ENCODE measurements at places on chromosomes 16 and 17.

- DNase-seq: no peak
These were observed 6.2 kb upstream of the TMEM235 start for GRCh38 chr17:78225088-78225865.

DNA sequence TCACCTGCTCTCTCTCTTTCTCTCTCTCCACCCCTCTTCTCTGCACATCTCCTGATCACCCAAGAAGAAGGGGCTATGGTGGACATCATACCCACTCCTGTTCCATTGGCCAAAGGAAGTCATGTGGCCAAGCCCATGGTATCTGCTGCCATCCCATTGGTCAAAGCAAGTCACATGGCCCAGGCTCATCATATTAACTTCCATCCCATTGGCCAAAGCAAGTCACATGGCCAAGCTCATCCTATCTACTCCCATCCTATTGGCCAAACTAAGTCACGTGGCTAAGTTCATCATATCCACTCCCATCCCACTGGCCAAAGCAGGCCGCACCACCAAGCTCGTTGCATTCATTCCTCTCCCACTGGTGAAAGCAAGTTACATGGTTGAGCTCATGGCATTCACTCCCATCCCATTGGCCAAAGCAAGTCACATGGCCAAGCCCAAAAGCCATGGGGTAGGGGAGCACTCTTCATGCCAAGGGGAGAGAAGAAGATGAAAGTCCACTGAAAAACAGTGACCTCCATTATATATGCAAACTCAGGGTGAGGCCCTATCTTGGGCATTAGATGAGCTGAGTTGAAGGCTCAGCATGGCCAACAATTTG lies 29.2 kb downstream of the SNX20 start:
- DNase-seq: no peak

- DNase-seq: no peak
These were observed 230.7 kb downstream of the HS3ST4 start for GRCh38 chr16:25922438-25922837.

GRCh38 chr17:64783556-64784352 lies 121.6 kb upstream of the SMURF2 start:
- DNase-seq: no peak

DNA sequence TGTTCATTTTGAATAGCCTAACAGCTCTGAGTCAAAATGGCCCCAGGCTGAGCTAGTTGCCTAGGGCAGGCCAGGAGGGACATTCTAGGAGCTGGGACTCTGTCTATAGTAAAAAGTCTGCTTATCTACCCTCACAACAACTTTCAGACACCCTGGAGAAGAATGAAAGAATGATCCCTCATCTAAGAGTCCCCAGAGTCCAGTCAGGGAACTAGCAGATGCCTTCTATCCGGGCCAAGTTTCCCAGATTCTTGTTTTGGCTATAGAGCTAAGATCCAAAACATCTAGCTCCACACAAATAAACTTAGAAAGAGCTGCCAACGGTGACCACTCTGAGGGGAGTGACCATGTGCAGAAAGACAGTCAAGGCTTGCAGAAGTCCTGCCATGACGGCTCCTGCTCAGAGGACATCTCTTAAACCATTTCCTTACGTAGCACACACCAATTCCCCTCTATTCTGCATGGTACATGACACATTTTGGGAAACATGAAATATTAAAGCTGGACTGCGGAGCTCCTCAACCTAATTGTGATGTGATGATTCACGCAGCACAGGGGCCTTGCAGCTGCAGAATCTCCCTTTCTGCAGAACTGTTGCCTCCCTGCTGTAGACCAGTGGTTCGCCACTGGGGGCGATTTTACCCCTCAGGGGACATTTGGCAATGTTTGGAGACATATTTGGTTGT lies 24.2 kb downstream of the FAM20A start:
- DNase-seq: peak; percentile 53

DNA sequence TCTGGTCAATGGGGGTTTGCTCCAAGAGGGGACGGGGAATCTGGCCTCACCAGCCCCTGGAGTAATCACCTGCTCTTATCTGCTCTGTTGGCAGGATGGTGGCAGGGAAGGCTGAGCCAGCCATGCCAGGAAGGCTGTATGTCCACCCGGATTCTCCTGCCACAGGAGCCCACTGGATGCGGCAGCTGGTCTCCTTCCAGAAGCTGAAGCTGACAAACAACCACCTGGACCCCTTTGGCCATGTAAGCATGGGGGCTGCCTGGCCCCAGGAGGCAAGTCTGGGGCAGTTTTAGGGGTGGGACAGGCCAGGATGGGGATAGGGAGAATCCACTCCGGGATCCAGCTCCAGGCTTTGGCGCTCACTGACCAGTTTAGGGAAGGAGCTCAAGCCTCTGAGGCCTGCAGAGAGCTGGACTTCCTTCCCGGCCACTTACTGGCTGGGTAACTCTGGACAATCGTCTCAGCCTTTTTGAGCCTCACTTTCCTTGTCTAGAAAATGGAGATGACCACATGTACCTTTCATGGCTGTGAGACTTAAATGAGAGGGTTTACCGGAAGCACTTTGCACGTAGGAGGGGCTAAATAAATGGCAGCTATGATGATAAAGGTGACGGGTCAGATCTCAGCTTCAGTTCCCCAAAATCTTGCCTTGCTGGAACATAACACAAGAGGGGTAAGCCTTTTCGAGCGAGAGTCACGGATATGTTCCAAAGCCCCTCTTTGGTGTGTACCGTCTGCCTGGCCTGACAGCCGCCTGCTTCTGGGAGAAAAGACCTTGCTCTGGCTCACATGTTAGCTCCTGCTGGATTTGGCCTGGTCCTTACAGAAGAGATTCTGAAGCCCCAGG lies 15.4 kb downstream of the TBX4 start:
- peak; percentile 54 for DNase-seq

- no peak for DNase-seq
These were observed 175.2 kb upstream of the CHMP6 start for GRCh38 chr17:80816241-80817103.

DNA sequence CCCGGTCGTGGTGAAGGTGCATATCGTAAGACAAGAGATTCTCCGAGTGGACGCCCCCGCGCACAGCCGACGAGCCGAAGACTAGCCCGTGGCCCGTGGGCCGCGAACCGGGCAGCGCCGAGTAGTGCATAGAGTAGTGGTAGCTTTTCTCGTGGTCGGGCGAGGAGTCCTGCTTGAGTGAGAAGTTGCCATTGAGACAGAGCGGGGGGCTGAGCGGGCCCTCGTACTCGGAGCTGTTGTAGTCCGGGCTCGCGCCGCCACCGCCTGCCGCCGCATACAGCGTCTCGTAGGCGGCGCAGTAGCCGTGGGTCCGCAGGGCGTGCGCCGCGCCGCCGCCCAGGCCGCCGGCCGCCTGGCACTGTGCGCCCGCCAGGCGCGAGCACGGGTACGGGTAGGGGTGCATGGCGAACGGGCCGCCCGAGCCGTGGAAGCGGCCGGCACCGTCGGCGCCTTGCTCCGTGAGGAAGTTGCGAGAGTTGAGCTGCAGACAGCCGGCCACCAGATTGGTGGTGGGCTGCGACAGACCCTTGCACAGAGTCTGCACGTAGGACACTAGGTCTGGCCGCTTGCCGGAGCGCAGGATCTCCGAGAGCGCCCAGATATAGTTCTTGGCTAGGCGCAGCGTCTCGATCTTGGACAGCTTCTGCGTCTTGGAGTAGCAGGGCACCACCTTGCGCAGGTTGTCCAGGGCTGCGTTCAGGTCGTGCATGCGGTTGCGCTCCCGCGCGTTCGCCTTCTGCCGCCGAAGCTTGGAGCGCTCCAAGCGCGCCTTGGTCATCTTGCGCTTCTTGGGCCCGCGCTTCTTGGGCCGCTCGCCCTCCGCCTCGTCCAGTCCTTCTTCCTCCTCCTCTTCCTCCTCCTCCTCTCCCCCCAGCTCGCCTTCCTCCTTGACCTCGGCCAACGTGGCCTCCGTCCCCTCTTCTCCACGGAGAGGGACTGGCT lies 2.0 kb downstream of the NEUROD2 start:
- peak; percentile 38 for DNase-seq

- DNase-seq: peak; percentile 82
These were observed 58.1 kb downstream of the CYB5B start for GRCh38 chr16:69482410-69482991.

DNA sequence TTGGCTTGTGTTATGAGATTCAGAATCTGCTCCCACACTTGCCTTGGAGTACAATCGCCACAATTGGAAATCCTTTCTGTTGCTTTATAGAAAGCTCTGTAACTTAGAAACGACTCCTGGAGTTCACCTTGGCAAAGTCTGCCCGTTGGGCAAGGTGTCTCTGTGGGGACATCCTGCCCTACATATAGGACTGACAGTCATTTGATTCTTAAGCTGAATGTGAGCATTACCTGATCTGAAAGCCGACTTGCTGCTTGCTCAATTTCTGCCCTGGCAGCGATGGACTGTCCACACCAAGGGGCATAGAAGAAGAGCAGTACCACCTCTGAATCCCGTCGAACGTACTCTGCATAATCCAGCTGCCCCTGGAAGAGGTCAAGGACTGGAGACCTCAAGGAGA lies 6.9 kb downstream of the TXNDC11 start:
- DNase-seq: no peak

GRCh38 chr17:62819511-62820221 lies 11.6 kb upstream of the MARCHF10 start:
- peak; percentile 72 for DNase-seq

DNA sequence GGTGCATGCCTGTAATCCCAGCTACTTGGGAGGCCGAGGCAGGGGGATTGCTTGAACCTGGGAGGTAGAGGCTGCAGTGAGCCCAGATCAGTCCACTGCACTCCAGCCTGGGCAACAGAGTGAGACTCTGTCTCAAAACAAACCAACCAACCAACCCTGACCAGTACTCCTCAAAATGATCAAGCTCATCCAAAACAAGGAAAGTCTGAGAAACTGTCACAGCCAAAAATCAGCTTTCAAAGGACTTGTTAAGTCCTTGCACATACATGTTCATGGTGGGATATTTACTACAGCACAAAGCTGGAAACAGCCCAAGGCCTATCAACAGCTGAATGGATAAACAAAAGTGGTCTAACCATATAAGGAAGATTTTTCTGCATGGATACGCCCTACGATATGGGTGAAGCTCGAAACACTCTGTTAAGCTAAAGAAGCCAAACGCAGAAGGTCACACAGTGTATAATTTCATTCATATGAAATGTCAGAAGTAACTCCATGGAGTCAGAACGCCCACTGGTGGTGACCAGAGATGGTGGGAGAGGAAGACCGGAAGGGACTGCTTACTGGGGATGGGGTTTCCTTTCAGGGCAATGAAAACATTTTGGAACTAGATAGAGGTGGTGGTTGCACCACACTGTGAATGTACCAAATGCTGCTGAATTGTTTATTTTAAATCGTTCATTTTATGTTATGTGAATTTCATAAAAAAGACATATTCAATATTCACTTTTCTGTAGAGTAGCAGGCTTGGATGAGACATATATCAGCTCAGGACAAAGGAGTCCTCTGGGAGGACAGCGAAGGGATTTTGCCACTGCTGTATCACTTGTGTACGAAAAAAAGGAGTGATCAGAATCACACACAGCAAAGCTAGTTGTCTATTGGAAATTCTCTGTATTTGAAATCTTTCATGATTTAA lies 17.7 kb downstream of the CCL17 start:
- DNase-seq: no peak

DNA sequence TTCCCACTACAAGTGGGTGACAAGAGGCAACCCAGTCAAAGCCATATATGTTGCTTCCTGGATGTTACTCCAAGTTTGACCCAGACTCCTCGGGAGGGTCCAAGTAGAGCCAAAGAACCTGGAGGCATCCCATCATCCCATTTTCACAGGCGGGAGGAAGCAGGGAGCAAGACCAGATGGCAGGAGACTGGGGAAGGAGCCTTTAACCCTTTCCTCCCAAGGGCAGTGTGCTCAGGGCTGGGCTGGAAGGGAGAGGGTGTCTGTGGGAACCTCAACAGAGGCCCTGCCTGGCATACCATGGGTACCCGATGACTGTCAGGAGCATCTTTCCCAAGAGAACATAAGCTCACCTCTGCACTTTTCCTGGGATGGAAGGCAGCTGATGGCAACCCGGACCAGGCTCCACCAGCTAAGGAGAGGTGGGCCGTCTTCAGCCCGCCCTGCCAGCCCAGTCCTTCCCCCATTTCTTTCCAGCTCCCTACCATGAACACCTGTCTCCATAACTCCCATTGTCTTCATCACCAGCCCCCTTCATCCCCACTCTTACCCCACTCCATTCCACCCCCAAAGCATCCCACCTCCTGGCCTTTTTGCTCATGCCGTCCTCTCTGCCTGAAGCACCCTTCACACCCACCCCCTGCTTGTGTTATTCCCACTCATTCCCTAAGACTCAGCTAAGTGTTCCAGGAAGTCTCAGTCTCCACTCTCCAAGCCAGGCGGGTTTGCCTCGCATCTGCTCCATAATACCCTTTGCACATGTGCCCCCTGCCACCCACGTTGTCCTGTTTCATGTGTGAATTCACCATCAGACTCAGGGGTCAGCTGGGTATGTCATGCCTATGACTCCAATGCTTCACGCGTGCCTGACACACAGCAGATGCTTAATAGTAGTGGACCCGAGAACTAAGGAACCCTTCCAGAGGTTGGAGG lies 5.9 kb upstream of the SLC16A5 start:
- no peak for DNase-seq

- DNase-seq: no peak
These were observed 10.9 kb downstream of the ADGRG1 start for GRCh38 chr16:57639172-57639887.

- DNase-seq: no peak
These were observed 602.7 kb upstream of the CDH5 start for GRCh38 chr16:65763640-65764305.

GRCh38 chr16:56896244-56896643 lies 31.2 kb downstream of the SLC12A3 start:
- DNase-seq: no peak
